ENCODE measurements at places on chromosomes 4 and X. TPM values are rescaled to one million over a fixed set of nuclear protein-coding genes. Genes with fewer than 3 reads are reported as not detected.
A peak's percentile ranks its signal among the peaks of the same experiment; 100 is the strongest.

- DNase-seq: no peak
Observed at GRCh38 chr4:176959980-176960379, 167.3 kb upstream of the VEGFC start.

- no peak for DNase-seq
Observed at GRCh38 chr4:172997217-172997609, 171.4 kb upstream of the GALNT7 start.

DNA sequence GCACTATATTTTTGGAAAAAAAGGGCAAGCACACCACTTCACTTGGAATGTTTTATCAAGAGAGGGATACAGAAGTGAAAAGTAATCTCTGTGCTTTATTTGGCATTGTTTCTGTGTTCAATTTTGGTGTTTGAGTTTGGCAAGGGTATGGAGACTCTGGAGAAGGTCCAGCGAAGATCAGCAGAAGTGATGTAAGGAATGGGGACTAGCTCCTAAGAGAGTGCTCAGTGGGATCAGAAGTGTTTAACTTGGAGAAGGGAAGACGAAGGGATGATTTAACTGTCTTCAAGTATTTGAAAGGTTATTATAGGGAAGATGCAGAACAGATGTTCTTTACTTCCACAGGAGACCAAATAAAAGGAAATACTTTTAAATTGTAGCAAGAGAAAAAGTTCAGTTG lies 74.3 kb downstream of the CFAP299 start:
- DNase-seq: no peak

DNA sequence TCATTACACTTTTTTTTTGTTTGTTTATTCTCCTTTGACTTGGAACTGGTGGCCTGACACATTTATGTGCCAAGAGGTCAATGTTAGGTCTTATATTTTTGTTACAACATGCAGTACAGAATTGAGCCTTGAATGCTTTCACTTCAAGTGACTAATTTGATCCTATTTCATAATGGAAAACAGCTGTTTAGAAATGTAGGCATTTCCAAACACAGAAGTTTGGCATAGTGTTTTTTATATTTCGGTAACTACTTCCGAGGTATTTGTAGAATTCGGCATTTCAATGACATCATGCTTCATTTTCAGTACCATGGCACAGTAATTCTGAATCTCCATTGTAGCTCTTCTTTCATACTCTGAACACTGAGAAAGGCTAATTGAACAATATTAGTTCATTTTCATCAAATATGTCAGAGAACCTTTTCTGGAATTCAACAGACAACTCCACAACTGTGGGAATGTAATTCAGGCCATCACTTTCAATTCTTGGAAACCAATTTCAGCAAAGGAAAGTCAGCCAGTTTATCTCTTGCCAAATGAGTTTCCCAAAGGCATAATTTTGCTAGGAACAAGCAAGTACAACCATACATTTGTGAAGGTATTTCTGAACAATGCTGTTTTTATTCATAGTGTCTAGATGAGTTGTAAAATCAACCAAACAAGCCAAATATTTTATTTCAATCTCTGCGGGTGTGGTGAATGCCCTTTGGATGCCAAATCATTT lies 11.4 kb downstream of the FAM120C start:
- no peak for DNase-seq

GRCh38 chr4:156858071-156858470 lies 113.5 kb downstream of the PDGFC start:
- no peak for DNase-seq

DNA sequence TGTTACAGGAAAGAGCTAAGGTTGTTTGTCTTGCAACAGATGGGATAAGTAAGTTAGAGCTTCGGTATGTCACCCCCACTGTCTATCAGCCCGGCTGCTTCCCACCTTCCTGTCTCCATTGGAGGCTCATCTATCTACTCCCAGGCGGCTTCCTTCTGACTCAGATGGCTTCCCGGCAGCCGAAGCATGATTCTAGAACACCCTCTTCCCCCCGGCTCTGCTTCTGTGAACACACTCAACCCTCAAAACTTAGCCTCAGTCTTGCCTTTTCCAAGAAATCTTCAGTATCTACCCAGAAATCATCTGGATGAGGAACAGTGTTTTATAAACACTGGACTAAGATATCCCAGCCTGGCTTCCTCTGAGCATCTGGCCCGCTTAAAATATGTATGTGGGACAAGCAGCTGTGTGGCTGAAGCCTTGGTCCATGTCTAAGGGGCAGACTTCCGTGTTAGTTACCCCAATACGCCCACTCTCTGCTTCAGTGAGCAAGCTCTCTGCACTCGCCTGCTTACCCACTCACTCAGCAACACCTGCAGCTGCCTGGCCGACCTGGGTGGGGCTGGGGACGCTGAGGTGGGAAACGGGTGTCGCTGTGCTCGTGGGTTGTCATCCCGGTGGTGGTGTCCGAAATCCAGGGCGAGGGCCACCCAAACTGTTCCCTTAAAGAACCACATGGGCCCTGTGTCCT lies 12.0 kb upstream of the SLC2A9 start:
- peak; percentile 59 for DNase-seq

DNA sequence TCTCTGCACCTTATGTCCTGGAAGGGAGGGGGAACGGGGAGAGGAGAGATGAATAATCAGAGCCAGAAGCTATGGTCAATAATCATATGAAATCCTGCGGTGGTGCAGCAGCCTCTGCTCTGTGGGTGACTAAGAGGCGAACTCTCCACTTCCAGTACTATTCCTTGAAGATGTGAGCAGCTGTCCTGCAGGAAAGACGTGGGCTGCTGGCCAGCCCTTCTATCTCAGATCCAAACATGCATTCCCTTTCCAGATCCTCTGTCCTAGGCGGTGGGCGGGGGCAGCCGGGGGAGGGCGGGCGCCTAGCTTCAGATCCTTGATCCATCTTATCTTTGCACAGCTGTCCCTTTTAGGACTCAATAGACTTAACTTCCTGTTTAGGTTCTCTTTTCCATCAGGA lies 34.5 kb downstream of the SPINK2 start:
- DNase-seq: peak; percentile 28

DNA sequence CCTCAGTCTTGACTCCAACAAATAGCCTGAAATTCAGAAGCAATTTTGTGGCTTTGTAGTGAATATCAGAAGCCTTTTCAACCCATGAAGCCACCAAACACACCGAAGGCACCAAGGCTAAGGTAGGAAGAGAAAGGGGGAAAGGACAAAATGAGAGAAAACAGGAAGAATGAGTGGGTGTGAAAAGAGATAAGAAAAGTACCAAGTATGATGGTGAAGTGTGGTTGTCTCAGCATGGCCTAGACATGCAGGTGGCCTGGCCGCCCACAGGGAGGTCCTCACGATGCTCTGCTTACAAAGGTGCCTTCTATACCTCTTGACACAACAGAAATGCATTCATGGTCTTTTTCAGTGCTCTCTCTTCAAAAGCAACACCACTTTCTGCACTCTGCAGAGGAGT lies 34.9 kb downstream of the ACSL1 start:
- no peak for DNase-seq

DNA sequence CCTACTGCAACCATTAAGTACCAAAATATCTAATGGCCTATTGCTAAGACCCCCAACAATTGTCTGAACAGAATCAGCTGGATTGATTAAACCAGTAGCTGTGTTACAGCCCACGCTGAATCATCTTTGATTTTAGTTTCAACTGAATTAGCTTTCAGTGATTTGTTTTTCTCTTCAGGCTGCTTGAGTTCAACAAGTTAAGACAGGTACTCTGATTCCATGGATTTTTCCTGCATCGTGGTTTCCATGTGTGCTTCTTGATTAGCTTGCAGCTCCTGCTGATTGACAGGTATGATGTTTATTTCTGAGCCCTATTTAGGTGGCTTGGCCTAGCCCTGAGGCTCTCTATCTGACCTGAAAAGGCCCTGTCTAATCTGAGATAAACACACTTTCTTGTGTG lies 91.3 kb downstream of the GUCY2F start:
- no peak for DNase-seq

DNA sequence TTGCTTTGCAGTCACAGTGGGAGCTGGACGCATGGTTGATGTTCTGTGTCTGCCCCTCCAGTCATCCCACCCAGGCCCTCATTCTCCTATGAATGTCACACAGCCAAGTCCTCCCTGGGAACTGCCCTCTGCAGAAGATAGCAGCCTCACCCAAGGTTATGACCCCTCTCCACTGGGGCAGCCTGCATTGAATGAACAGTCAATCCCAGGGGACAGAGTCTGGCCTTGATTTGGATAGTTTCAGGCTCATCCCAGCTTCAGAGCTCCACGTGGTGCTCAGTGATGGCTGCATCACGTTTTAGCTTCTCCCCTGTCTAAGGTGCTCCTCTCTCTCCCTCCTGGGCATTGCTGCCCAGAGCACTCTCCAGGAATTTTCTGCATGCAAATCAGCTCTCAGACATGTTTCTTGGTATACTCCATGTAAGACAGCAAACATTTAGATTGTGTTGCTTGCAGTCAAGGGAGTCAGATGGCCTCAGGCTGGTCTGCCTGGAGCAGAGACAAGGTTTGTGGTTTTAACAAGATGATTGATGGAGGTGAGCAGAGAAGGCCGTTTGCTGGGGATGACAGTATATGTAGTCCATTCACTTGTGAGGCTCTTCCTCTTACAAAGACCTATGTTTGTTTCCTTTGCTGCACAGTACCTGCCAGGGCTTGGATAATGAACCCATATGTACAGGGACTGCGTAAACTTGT lies 56.1 kb upstream of the MSX1 start:
- DNase-seq: no peak

GRCh38 chrX:147911192-147912022 lies at the start of gene FMR1:
FMR1 (plus strand) TSS chrX:147911919; CDS start chrX:147912180, 261 bp downstream.
- DNase-seq: peak; percentile 90

- peak; percentile 11 for DNase-seq
Observed at GRCh38 chrX:123626962-123627361, 105.9 kb downstream of the THOC2 start.

DNA sequence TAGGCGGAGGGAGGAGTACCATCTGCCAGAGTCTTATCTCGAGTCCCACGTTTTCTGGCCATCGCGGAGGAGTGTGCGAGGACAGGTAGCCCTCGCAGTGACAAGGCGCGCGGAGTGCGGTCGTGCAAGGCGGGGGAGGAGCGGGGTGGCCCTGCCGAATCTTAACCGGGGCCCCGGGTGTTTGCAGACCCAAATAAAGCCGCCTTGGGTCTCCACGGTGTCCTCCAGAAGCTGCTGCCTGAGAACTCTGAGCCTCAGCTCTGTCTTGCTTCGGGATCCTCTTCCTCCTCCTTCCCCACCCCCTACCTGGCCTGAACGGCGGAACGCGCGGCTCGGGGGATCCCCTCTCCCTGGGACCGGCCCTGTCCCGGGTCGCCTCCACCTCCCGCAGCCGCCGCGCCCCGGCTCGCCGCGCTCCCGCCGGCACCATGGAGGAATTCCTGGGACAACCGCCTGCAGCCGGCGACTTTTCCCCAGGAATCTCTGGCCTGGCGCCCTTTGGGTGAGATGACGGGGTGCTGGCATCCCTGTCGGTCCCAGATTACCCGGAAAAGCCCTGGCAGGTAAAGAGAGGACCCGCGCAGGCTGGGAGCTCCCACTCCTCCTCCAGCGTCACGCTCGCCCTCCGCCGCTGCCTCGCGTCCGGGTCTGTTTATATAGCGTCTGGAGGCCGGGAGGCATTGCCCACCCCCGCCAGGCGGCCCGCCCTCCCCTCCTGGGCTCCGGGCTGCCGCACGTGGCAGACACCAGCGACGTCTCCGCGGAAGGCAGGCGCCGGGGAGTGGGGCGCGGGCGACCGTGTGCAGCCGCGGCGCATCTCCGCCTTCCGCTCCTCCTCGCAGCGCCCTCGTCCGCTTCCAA lies at the start of gene GALNTL6:
Gene GALNTL6 (plus strand): TSS at position 740 of the 861 bp plus-strand sequence.
- no peak for DNase-seq

DNA sequence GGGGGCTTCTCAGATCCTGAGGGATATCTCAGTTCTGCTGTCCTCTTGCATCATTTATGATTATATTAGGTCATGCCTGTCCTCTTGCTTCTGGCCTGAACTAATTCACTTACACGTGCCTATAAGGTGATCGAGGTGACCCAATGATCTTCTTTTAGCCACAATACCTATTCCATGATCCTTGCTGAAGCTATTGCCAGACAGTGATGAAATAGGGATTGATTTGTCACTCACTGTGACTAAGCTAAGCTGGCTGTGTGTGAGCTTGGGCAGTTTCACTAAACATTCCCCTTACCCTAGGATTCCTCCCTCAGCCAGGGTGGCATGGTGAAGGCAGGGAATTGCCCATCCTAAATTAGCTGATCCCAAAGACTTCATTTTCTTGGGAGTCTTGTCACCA lies 19.0 kb downstream of the HADH start:
- no peak for DNase-seq

DNA sequence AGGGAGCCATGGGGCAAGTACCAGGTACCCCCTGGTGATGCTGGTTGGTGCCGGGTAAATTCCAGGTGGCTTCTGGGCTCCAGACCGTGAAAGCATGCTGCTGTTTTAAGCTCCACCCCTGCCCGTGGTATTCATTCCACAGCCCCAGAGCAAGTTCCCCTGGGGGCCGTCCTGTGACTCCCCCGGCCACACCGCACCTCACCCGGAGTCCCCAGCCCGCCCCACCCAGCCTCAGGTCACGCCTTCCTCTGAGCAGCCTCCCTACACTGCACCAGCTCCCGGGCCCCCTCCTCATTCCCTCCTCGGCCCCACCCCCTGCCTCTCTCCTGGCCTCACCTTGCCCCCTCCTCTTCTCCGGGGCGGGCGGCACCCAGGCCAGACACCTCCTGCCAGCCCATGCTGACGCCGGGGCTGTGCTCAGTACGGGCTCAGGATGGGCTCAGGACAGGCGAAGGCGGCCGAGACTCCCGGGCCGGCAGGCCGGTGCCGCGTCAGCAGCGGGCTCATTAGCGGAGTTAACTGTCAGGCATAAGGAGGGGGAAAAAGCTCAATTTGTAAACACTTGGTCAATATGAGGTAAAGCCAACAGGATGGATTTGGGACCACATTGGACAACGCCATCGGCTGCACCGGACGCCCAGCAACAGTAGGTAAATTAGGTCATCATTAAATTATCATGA lies 127.4 kb downstream of the FAM53A start:
- no peak for DNase-seq

DNA sequence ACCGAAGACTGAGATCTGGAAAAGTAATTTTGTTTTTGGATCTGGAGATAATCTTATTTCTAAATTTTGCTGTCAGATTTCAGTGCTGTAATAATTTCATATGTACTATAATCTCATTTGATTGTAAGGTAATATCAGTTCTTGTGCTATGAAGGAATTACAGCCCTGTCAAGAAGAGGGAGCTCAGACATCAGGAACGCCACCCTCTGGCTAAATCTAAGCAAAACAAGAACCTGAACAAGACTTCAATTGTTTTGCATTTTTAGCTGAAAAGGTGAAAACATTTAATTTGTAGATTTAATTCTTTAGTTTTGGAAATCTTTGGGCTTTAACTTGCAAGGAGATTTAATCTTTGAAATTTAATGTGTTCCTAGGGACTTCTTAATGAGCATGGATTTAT lies 525.4 kb upstream of the HS3ST1 start:
- DNase-seq: no peak

GRCh38 chrX:120335289-120335688 lies 24.0 kb upstream of the TMEM255A start:
- no peak for DNase-seq

GRCh38 chr4:14844061-14844460 lies 158.2 kb upstream of the CPEB2 start:
- no peak for DNase-seq

Gene ARSJ
- total RNA-seq: 12.2 TPM

Gene PRR32
- total RNA-seq: not detected

Gene YY2
- 0.11 TPM for total RNA-seq

Data from Daoy (cell line).